Femur (tissue), 1 donor: ENCODE measurements at places on chromosomes 1 and 21.

DNA sequence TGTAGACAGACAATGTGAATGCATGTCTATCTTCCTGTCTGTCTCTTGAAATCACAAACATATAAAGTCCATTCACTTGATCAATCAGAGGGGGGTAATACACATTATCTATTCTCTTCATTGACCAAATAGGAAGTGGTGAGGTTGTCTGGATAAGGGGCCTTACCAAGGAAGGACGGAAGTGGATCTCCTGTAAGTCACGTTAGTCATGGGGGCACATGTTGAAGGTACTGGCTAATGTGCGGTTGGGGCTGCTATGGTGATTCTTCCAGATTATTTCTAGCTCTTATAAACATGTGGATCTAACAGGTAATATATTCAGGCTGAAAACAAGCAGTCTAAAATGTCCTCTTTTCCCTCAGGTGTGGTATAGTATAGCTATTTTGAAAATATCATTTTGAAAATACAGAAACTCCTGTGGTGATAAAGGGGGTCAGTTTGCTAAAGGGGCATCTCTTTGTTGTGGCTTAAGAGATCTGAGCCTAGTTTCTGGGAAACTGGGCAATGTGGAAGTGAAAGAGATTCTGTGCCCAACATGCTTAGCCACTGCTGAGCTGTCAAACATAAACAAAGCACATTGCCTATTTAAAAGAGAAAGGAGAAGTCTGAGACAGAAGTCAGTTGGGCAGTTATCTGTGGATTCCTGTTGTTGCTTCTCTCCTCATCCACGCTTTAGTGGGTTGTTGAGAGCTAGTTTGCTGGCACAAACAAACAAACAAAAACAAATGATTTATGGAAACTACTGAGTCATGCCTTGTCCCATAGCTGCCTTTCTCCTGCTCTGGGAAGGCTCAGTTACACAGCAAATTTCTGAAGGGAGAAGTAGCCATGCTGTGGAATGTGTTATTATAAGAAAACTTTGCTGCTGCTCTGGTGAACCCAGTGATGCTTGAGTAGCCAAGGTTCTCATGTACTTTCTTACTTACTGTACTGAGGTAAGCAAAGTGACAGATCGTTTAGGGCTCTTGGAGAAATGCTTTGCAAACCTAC, 166.9 kb downstream of the HLX start:
- peak; percentile 23 for DNase-seq

GRCh38 chr1:202791077-202791747, 17.0 kb downstream of the KDM5B start:
- no peak for DNase-seq

DNA sequence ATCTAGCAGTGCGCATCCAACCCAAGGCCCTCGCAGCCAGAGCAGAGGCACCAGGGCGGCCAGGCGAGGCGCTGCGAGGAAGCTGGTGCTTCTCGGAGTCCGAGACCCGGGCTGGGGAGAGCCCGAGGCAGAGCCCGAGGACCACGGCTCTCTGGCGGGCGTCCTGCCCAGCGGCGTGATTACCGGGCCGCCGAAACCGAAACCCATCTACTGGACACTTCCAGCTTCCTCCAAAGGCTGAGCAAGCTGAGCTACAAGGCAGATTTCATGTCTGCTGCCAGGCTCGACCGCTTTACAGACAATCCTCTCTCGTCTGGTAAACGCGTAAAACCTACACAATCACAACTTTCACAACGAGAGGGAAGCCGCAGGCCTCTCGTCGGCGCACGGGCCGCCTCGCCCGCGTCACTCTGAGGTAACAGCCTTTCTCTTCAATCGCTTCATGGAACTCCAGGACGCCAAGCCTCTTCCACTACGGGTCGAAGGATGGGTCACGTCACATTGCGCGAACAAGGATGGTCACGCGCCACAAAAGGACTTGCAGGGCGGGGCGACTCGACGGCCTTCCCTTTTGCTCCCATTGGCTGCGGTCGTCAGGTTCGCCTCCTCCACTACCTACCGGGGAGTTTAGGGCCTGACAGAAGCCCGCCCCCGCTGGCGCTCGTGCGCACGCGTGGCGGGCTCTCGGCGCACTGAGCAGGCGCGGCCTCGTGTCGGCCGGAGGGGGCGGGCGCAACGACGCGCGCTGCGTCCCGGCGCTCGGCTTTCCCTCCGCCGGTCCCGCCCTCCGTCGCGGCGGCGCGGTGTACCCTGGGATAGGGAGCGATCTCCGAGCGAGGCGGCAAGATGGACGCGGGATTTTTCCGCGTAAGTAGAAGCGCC, at the start of gene SRRM1:
Gene SRRM1, plus strand, starts transcription at position 822 of the 882 bp plus-strand sequence. Its CDS starts 25 bp downstream, at position 847.
- DNase-seq: peak; percentile 100

GRCh38 chr1:25613091-25613490, 3.5 kb upstream of the MAN1C1 start:
- DNase-seq: no peak

DNA sequence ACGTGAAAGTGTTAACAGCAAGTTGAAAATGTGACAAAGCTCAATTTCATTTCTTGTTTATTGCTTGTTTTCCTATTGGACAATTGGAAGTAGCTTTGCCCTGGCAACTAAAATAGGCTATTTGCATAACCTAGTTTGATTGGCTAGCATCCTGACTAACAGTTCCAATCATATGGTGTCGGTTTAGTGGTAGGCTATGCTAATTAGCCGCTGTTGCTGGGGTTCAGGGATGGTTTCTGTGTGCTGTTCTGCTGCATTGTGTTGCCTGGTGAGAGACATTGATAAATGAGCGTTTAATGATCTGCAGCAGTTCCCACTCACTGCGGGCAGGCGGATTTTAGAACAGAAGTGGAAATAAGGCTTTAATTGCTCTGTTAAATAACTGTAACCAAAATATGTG, 68.5 kb downstream of the DYRK1A start:
- DNase-seq: peak; percentile 85

DNA sequence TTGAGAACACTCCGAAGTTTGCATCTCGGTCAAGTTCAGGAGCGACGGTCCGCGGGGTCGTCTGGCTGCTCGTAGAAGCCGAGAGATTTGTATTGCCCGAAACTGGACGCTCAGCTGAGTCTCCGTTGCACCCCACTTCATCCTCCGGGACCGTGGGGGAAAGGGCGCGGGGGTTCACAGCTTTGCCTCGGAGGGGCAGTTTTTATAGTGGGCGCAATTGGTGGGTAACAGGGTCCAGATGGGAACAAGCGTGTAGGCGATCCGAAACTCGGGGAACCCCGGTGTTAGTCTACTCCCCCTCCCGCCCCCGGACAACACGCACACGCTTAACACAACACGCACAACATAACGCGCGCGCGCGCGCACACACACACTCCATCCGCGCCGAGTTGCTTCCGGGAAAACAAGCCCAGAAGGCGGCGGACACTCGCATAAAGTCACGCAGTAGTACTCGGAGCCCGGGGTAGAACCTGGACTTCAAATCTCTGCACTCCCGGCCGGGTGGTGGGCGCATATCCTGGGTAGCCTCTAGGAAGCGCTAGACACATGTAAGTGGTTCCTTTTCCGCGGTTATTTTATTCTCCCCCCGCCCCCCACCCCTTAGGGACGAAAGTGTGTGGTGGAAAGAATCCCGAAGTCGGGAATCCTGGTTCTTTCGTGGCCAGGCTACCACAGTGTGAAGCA, 1.1 kb upstream of the JUN start:
- DNase-seq: peak; percentile 94

DNA sequence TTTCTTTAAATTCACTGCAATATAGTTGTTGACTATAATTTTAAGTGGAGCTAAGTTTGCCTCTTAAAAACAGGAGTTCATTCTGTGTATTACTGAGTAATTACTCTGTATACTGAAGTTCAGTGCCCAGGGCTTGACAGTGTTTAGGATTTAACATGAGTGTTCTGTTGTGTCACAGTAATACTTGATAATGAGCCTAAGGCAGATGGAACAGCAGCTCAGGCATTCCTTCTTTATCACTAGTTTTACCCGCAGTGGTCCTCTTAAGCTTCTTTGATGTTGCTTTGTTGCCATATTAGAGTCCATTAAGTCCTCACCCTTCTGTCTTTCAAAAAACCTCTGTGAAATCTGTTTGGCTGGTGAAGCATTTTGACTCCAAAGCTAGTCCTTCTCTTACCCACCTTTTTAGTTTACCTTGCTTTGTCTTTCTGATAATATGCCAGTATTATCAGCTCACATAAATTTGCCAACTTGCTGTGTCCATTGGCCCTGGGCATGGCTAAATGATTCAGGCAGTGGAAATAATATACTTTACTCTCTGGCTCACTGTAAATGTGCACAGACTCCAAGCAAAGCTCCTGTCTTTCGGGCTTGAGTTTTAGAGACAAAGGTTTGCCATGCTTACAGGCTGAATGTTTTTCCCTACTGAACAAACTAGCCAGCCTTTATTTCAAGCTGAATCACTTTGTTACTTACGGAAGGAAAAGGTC, 17.7 kb downstream of the HIPK1 start:
- no peak for DNase-seq

GRCh38 chr1:8276932-8277331, 41.0 kb upstream of the SLC45A1 start:
- DNase-seq: no peak

DNA sequence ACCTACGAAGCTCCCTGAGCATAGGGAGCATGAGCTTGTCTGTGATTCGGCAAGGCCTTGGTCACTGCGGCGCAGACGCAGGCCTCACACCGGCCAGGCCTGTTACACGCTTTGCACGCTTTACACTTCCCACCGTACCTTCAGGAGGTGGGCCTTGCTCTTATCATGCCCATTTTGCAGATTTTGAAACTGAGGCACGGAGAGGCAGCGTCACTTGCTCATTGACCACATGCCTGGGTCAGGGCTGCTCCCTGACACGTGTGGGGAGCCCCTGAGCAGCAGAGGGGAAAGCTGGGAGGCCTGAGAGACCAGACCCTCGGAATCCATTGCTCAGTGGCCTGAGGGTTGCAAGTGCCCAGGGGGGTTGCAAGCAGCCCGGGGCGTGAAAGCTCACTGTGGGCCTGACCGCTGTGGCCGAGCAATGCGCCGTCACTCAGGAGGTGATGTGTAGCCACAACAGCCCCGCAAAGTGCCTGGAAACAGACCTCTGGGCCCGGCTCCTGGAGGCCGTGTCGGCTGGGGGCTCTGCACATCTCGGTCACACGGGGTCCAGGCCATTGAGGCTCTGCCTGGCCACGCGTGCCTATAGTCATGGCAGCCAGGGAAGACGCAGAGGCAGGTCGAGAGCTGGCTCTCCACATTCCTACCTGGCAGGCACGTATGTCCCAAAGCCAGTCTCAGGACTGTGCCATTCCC, 6.9 kb downstream of the ARHGEF16 start:
- no peak for DNase-seq

GRCh38 chr1:61445269-61445825, 279.6 kb downstream of the TM2D1 start:
- DNase-seq: no peak

DNA sequence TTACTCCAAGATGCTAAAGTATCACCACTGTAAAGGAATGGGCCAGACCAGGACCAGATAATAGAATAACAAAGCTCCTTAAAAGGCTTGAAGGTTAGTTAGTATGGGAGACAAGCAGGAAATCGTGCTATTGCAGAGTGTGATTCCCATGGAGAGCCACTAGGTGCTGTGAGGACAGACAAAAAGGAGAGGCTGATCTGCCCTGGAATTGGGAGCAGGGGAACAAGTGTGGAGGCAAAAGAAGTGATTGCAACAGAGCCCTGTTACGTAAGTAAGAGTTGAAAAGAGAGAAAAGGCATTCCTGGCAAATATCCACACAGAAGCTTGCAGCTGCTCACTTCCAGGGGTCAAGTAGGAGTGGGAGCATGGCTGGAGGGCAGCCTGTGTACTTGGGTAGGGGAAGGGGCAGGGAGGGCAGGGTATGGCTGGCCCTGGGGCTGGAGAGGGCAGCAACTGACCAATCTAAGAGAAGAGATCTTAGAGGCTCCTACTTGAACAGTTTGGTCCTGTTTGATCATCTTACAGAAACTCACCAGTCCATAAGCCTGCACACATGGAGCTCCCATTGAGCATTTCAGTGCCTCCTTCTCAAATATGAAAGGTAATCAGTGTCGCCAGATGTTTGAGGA, 207.7 kb upstream of the GJB5 start:
- no peak for DNase-seq

DNA sequence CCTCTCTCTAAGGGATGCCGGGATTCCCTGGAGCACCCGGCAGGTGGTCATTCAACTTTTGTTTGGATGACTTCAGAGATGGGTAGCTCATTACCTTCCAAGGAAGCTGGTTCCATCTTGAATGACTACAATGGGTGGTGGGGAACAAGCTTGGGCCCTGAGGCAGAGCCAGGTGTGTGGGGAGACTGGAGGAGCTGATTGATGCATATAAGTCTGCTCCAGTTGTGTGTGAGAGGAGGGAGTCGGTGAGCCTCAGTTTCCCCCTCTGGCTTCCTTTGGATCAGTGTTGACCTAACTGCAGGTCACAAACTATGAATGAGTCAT, 133.8 kb upstream of the ZBTB40 start:
- no peak for DNase-seq

- no peak for DNase-seq
Measured at GRCh38 chr1:31739346-31739745, 24.8 kb downstream of the ADGRB2 start.

- no peak for DNase-seq
Measured at GRCh38 chr1:230400007-230400344, 26.2 kb downstream of the PGBD5 start.

- no peak for DNase-seq
Measured at GRCh38 chr1:7153464-7153863, 368.2 kb downstream of the CAMTA1 start.
